ENCODE measurements at places on chromosomes 13 and 19.

DNA sequence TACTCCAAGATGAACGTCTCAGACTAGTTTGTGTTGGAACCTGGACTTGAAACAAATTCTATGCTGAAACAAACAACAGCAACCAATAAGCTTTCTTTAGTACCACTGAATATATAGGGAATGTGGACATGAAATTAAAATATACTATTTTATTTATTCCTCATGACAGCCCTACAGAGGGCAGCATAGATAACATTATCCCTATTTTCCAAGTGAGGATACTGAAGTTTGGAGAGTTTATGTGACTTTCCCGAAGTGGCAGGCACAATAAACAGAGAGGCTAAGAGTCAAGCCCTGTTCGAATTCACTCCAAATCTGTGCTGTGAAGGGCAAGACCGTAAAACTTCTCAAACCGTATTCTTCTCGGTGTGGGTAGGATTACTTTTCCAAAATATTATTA, 509.9 kb upstream of the GPC6 start:
- DNase-seq, result no peak

GRCh38 chr19:50520822-50521465, 7.2 kb upstream of the ASPDH start:
- no peak for DNase-seq

DNA sequence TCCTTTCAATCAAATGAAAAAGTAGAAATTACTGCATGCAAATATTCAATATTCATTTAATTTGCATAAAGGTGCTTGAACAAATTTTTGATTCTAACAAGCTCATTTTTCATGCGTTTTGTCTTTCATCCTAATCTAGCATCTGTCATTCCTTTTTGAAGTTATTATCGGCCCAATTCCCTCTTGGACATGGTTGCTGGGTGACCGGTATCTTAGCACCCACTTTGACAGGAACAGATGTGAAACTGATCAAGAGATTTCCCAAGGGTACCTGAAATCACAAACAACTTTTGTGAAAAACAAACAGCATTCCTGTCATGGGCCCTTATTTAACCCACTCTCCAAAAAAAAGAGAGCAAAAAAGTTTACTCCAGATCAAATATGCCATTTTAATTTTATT, 13.3 kb downstream of the DACH1 start:
- no peak for DNase-seq

GRCh38 chr13:73341748-73342147, 282.9 kb downstream of the KLF5 start:
- no peak for DNase-seq

DNA sequence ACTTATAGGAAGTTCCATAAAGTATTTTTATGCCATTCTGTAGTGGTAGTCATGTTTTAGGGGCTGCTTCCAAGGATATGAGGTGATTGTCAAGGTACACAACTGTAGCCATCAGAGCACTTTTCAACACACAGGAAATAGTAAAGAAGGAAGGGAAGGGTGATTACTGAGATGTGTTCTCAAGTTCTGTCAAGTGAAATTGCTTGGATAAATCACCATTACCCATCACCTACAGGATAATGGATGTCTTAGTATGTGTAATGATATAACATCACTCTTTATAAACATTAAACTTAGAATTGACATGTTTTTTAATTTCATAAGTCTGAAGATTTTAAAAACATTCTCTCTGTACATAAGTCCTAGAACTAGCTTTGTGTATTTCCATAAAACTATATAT, 487.9 kb downstream of the DCT start:
- DNase-seq, result no peak

DNA sequence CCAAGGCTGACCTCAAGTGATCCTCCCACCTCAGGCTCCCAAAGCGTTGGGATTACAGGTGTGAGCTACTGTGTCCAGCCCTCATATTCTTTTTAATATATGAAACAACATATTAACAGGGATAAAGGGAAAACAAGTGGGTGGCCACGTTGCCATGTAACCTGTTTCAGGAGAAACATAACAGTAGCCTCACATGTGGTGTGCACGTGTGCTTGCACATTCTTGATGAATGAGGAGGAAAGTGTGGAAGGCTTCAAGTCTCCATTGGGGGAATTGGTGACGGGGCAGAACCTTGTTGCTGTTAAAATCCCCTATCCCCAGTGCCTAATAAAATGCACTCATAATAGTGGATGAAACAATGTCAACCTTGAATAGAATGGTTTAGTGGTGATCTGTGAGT, 202.3 kb downstream of the MTUS2 start:
- DNase-seq, result no peak

DNA sequence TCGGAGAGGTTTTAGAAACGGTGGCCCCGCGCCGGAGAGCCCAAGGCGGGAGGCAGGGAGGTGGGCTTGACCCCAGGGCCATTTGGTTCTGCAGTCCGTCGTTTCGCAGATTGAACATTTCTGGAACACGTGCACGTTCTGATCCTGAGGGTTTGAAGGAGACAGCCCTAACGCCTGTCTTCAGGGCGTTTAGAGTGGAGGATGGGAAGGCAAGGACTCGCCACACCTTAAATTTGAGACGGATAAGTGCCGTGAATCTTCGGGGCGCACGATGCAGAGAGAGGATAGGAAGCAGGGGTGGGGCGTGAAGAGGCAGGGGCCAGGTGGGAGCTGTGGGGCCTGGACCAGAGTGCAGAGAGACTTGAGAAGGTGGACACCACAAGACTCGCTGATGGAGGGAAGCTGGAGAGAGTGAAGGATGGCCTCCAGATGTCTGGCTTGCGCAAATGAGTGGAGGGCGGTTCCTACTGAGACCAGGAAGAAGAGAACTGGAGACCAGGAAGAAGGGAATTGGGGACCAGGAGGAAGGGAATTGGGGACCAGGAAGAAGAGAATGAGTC, 804 bp upstream of the MIER2 start:
- DNase-seq, result no peak

DNA sequence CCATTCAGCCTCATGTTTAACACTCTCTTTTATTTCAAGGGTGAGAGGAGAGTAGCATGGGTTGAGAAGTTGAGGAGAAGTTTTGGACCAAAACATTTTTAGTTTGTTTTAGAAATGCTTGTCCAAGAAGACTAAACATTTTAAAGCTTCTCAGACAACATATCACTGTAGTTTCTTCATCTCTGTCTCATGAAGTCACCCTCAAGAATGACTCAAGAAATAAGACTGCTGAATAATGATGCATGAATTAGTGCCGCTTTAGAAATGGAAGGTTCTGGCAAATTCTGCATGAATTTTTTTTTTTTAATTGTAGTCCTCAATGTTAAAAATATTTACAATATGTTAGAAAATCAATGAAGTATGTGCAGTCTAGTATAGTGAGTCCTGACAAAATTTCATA, 422.7 kb upstream of the ARGLU1 start:
- no peak for DNase-seq

DNA sequence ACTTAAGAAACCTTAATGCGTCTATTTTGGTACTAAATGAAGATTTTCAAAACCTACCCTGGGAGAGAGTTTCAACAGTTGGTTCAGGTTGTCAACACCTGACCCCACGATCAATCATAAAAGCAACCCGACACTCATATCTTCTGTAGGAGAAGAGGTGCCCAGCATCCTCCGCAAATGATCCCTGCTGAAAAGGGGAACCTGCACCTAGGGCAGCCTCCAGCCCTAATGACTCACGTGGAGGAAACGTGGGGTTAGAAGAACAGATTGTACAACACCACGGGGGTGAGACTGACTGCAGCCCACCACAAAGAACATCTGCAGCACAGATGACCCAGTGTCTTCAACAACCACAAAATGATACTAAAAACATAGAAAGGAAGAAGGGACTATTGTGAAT, 116.3 kb downstream of the RAB20 start:
- no peak for DNase-seq

DNA sequence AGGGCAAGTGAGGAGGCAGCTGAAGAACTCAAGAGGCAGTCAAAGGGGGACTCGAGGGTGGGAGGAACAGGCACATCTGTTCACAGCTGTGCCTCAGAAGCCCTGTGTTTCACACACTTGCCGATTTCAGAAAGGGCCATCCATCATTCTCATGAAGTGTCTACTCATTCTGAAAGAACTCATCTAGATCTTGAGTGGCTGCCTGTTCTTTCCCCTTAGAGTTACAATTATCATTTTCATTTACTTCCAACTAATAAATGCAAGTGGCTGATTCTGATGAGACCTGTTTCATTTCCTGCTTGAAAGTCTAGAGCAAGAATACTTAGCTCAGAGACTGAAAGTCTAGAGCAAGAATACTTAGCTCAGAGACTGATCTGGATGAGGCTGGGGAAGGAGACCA, 1145.1 kb downstream of the UQCRFS1 start:
- no peak for DNase-seq

DNA sequence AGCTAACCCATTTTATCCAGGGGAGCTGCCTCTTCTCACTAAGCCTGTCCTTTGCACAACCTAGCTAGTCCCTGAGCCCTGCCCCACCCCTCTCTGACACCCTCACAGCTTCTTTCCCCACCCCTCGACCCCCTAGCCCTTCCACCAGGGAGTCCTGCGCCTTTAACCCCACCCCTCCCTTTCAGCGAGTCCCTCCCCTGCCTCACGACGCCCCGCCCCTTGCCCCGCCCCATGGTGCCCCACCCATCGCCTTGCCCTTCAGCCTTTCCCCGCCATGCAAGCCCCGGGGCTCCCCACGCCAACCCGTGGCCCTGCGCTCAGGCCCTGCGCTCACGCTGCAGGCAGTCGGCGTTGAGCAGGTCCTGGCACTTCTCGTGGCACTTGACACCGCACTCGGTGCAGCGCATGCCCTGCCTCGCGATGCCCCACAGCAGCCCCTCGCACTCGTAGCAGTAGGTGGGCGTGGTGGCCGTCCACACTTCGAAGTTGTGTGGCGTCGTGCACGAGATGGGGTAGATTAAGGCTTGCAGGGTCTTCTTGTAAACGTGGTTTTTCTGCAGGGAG, 40.0 kb downstream of the UNC13A start:
- DNase-seq, result no peak

GRCh38 chr13:111361873-111362648, 41.6 kb downstream of the TEX29 start:
- DNase-seq, result no peak

GRCh38 chr13:97429681-97430081, 4.3 kb upstream of the RAP2A start:
- no peak for DNase-seq

- no peak for DNase-seq
Observed at GRCh38 chr13:111275995-111276618, 44.3 kb upstream of the TEX29 start.

DNA sequence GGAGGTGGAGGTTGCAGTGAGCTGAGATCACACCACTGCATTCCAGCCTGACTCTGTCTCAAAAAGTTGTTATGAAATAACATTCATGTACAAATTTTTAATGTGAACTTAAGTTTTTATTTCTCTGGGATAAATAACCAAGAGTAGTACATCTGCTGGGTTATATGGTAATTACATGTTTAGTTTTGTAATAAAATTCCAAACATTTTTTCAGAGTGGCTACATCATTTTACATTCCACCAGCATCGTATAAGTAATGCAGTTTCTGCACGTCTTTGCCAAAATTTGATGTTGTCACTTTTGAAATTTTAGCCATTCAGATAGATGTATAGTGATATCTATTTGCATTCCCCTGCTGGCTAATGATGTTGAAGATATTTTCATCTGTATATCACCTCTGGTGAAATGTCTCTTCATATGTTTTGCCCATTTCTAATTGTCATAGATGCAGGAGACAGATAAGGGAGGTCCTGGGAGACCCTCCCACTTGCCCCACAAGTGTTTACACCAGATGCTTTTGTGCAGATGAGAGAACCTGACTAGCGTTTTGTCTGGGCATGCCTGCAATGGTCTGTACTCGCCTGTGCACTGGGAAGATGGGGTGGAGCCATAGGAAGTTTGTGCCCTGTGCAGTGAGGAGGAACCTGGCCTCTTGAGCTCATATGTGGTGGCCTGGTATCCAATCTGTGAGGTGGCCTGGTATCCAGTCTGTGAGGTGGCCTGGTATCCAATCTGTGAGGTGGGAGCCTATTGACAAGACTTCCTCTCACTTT, 12.7 kb upstream of the KBTBD6 start:
- no peak for DNase-seq

DNA sequence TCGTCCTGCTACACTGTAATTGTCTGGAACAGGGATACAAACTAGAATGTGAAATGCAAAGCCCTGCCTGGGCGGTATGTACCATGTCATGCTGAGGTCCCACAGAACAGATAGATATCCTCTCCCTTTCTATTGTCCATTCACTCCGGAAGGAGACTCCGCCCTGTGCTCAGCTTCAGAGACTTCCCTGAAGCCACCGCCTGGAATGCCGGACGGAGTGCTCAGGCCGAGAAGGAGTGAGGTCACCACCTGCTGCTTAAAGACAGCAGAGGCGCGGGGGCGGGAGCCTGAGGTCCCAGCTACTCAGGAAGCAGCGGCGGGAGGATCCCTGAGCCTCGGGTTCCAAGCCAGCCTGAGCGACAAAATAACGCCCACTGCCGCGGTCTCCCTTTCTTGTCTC, 890 bp upstream of the ZNF611 start:
- DNase-seq, result peak; percentile 85

GRCh38 chr19:47377208-47377701, 28.1 kb downstream of the DHX34 start:
- DNase-seq, result no peak

DNA sequence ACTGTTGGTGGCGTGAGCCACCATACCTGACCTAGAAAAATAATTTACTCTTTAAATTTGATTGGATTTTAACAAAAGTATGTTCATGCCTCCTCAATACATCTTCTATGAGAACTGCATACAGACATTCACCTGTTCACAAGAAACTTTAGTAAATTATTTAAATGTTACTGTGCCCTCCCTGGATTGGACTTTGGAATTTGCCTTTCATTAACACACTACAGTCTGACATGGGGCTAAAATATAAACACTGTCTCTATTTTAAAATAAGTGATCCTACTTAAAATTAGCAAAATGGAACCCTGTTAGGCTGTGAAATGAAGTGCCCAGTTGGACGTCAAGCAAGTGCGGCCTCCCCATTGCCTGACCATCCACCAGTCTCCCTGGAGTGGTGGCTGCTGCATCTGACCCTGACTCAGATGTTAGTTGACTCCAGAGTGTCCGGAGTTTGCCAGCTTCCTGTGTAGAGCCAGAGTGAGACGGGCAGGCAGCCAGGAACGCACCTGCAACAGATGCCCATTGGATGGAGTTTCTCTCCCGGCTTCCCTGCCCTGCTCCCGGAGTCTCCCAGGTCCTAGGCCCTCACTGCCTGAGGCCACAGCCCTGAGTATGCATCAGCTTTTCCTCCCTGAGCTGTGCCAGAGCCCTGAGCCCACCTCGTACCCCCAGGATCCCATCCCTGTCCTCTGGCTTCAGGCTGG, 45.9 kb upstream of the ATP11A start:
- DNase-seq, result peak; percentile 26

DNA sequence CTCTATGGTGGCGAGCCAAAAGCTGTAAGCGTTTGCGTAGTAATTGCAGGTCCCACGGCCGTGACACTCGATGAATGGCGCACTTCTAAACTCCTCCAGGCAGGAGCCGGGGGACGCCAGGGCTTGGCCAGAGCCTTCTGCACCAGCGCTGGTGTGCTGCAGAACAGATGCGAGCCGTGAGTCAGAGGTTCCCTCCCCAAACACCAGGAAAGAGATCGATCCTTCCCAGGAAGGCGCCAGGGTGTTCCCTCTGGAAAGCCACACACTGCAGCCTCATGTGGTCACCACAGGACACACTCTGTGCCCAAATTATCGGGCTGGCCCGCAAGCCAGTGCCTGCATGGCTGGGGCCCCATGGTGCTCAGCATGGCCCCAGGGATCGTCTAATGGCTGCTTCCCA, 154.6 kb downstream of the COL4A1 start:
- peak; percentile 26 for DNase-seq
